ENCODE measurements at places on chromosomes 5 and 9. TPM values are rescaled to one million over a fixed set of nuclear protein-coding genes. Genes with fewer than 3 reads are reported as not detected.
A peak's percentile ranks its signal among the peaks of the same experiment; 100 is the strongest.

The PCSK5 gene
- 1.1 TPM for total RNA-seq

The PCDHGB3 gene
- 6.1 TPM for total RNA-seq

The PHYHD1 gene
- total RNA-seq: 132 TPM

The DOCK8 gene
- total RNA-seq: 145 TPM

- no peak for DNase-seq
These were observed 274.1 kb upstream of the C9orf72 start for GRCh38 chr9:27847380-27847779.

DNA sequence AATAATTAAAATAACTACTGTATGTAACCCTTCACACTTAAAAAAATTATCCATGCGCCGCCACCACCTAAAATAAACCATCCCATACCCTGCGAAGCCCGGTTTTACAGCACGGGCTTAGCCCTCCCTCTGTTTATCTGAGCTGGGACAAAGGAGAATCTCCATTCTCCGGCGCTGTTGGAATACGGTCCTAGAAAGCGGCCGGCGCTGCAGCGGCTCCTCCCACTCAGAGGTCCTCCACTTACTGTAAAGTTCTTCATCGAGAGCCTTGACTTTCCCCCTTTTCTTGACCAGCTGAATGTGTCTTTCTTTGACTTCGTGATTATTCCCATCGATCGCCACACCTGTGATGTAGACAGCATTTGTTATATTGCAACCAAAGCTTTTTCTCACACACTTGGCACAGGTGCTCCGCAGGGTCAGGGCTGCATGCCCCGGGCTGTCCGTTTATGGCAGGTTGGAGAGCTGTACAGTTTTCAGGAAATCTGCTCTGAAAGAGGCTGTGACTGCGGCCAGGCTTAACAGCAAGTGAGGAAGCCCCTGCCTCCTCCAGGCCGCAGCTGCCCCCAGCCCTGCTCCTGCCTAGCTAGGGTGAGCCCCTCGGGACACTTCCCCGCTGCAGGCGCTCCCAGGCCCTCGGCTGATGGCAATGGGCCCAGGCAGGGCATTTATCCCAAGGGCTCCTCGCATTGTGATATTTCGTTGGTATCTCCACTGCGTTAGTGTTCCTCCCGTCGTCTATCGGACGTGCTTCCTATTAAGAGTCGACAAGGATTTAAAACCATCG is 16.7 kb downstream of the GFPT2 start:
- DNase-seq: no peak

GRCh38 chr5:6319116-6319515 is 59.2 kb downstream of the MED10 start:
- no peak for DNase-seq

- no peak for DNase-seq
These were observed 44.1 kb upstream of the FOXE1 start for GRCh38 chr9:97808972-97809371.

DNA sequence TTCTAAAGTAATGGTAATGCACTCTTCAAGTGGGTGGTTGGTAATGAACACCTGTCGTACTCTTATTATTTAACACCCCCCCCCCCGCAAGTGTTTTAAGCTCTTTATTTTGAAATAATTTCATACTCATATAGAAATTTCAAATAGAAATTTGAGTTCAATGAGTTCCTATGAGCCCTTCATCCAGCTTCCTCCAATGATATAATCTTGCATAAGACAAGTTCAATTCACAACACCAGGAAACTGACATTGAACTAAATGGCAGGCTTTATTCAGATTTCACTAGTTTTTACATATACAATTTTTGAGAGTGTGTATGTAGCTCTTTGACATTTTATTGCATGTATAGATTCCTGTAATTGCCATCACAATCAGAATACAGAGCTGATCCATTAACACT is 30.9 kb upstream of the OSMR start:
- no peak for DNase-seq

DNA sequence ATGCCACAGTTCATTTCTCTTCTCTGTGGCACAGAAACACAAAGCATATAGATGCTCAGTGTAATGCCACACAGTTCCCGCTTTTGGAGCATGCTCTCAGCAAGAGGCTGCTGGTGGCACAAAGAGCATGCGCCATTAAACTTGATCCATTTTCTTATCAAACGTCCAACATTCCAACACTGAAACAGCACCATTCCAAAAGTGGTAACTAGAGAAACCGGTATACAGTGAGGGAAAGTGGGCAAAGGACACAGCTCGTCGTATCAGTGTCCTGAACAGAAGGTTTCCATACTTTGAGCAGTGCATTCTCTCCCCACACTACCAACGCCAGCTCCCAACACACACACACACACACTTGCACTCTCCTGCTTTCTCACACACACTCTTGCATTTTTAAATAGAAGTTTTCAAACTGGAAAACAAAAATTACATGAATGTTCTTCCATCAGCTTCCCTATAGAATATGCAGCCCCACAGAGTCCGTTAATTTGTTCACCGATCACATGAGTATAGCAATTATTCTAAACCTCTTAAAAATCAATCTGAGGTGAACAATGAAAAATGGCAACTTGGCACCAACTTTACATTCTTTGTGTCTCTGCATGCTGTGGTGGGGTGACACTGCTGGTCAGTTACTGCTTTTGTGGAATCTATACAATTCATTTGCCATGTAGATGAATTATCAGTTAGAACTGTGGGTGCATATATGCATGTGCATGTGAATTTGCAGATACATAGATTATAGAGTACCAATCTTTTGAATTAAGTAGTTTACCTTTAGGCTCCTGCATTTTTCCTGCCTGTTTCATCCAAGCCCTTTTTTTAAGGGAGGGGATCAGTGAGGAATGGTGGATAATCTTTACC is 5.7 kb downstream of the NFIB start:
- DNase-seq: no peak

DNA sequence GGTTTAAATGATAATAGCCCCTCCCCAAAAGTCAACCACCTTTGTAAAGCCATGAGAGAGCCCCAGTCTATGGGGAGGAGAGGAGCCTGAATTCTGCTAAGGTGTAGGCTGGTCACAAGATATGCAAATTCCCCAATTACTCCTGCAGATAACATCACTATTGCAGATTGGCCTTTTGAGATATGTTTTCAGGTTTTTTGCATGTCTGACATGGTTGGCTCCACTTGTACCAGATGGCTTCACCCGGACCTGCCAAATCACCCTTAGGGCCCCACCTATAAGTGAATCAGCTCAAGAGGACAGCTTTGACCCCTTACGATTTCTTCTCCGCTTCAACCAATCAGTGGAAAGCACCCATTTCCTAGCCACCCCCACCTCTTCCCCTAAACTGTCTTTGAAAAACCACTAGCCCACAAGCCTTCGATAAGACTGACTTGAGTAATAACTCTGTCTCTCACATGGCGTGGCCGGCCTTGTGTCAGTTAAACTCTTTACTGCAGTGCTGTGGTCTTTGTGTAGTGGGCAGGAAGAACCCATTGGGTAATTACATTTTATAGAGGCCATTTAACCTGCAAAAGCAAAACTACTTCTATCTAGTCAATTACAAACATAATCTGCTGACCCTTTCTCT is 69.7 kb downstream of the PRLR start:
- DNase-seq: no peak

DNA sequence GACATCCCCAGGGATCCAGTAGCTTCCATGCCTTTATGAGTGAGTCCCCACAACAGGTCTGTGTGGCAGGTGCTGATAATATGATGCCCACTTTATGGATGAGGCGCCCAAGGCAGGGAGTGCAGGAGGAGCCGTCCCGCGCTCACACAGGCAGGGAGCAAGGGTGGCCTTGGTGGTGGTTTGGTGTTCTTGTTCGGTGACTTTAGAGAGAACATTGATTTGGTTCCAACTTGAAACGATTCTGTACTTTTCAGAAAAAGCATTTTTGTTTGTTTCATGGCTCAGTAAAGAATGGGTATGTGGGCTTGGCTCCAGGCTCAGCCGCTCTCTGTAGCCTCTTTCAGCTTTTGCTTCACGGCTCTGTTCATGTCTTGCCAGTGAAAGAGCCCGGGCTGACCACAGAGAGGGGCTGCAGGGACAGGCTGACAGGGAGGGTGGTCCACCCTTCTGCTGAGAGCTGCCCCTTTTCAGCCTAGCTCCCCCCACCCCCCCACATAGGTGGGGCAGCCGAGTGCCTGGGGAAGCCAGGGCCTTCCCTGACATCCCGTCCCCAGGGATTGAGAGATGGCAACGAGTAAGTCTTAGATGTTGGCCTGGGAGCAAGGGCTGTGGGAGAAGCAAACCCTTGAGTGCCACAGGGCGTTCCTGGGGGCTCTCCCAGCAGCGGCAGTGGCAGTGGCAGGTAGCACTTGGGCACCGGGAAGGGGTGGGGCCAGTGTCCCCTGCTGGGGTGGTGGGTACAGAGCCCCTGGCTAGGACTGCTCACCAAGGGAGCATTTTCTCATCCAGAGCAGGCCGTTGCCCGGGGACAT is 28.0 kb downstream of the NCS1 start:
- no peak for DNase-seq

- no peak for DNase-seq
These were observed 23.2 kb upstream of the ADAMTS16 start for GRCh38 chr5:5116956-5117355.

- DNase-seq: no peak
These were observed 162.6 kb downstream of the CPLANE1 start for GRCh38 chr5:37086466-37087173.

DNA sequence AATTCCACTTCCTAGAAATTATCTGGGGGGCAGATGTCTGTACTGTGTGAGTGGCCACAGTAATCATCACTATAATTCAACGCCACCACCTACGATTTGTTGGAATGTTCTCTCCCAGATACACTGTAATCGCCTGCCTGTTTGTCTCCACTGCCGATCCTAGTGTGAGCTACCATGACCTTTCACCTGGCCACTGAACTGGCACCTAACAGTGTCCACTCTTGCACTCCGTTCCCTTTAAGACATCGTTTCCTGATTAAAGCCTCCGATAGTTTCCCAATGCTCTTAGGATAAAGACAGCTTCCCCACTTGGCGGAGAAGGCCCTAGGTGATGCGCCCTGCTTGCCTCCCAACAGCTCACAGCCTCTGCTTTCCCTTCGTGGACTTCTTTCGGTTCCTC is 4.0 kb downstream of the PHYKPL start:
- no peak for DNase-seq

DNA sequence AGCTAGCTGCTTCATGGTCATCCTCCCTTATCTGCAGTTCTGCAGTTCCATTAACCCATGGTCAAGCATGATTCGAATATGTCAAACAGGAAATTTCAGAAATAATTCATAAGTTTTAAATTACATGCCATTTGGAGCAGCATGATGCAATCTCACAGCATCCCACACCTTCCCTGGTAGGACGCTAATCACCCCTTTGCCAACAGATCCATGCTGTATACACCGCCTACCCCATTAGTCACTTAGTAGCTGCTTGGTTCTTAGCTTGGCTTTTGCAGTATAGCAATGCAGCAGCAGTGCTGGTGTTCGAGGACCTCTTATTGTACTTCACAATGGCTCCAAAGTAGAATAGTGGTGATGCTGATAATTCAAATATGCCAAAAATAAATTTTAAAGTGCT is 739.7 kb upstream of the CDH9 start:
- no peak for DNase-seq

GRCh38 chr5:580436-580835 is 31.7 kb upstream of the CEP72 start:
- DNase-seq: no peak

- DNase-seq: no peak
These were observed 144.3 kb downstream of the ST8SIA4 start for GRCh38 chr5:100758780-100759179.

DNA sequence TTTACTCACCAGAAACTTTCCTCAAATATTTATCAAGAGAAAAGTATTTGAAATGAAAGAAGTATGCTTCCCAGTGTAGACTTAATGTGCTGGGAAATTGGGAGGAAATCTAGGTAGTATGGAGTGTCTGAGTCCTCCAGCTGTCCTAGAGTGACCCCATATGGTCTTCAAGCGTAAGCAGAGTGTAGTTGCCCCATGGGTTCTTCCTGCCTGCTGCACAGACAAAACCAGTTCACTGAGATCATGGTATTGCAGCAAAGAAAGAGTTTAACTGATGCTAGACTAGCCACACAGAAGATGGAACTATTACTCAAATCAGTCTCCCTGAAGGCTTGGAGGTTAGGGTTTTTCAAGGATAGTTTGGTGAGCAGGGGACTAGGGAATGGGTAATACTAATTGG is 114.9 kb upstream of the PRLR start:
- DNase-seq: no peak

DNA sequence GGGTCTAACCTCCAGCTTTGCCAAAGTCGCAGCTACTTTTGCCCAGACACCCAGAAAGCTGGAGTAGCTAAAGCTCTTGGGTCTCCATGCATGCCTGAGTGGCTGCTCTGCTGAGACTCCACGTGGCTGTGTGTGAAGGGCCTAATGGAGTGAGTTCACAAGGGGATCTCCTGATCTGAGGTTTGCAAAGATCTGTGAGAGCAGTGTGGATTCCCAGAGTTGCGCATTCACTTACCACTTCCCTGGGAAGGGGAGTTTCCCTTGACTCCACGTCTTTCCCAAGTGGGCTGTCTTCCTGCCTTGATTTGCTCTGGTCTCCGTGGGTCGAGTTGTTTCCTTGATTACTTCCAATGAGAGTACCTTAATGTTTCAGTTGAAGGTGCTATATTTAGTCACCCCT is 17.6 kb upstream of the CDKN2B start:
- DNase-seq: no peak

DNA sequence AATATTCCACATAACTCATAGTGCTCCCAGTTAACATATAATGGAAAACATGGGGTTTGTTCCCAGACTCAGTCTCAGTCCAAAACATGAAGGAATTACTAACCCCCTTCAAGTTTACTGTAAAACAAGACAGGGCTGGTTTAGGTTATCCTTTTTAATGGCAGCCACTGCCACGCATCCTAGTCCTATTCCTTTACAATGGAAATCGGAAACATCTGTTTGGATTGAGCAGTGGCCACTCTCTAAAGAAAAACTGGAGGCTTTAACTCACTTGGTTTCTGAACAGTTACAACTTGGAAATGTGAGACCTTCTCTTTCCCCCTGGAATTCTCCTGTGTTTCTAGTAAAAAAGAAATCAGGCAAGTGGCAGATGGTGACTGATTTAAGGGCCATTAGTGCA is 609.9 kb upstream of the ACO1 start:
- no peak for DNase-seq

- peak; percentile 86 for DNase-seq
These were observed 24.4 kb downstream of the FAM163B start for GRCh38 chr9:133584559-133585476.

DNA sequence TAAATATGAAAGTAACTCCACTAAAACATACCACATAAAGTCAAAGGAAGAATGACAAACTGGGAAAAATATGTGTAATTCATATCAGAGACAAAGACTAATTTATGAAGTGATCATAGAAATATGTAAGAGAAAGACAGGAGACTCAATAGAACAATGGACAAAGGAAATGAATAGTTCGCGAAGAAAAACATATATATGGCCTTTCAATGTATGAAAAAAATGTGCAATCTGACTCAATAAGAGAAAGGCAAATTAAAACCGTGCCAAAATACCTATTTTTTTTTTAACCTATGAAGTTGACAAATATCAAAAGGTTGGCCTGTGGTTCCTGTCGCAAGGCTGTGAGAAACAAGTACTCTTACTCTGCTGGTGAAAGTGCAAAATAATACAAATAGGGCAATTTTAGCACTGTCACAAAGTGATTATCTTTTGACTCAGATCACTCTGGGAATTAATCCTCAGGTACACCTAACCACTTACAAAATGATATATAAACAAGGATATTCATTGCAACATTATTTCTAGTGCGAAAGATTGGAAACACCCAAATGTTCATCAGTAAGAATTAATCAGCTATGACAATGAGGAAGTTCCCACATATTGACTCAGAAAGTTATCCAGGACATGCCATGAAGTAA is 3.7 kb downstream of the C9 start:
- no peak for DNase-seq

- no peak for DNase-seq
These were observed 144.7 kb downstream of the TRPM6 start for GRCh38 chr9:74742792-74743730.
